ACHN (cell line): ENCODE measurements at places on chromosomes 7 and 10.
A peak's percentile ranks its signal among the peaks of the same experiment; 100 is the strongest.

- peak; percentile 27 for DNase-seq
These were observed 50.2 kb downstream of the LAMB4 start for GRCh38 chr7:108079648-108080591.

GRCh38 chr10:116771959-116772585, 29.7 kb upstream of the HSPA12A start:
- DNase-seq: no peak

GRCh38 chr7:117755136-117755535, 118.1 kb downstream of the CTTNBP2 start:
- DNase-seq: no peak

DNA sequence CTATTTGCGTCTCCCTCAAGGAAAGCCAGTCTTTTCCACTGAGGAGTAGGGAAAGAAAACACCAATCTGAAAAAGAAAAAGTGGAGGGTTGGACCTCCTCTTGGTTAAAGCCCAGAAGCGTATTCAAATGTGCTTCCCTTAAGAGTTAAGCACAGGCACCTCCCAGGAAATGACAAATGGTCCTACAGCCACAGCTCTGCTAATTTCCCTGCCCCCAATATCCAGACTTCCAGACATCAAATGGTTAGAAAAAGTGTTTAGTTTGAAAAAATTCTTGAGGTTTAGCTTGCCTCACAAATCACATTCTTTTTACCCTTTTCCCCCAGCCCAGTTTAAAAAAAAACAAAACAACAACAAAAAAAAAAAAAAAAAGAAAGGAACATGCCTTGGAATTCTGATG, 19.0 kb upstream of the COL1A2 start:
- DNase-seq: no peak

DNA sequence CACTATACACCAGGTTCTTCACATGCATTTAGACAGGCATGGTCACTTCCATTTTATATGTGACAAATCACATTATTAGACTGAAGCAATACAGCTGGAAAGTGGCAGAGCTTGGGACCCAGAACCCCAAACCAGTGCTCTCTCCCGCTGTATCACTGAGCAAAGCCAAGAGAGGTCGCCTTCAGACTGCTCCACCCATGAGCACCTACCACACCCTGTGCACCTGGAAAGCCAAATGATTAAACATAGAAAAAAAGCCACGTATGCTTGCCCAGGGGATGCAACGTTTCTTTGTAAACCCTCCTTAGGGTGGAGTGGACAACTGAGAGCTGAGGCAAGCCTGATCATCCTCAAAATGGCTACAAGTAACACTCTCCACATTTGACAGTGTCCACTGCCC, 72.5 kb downstream of the CCDC6 start:
- no peak for DNase-seq

GRCh38 chr10:13788711-13789447, 202.1 kb downstream of the PRPF18 start:
- DNase-seq: peak; percentile 43

GRCh38 chr7:112364388-112364787, 85.9 kb upstream of the IFRD1 start:
- DNase-seq: no peak

DNA sequence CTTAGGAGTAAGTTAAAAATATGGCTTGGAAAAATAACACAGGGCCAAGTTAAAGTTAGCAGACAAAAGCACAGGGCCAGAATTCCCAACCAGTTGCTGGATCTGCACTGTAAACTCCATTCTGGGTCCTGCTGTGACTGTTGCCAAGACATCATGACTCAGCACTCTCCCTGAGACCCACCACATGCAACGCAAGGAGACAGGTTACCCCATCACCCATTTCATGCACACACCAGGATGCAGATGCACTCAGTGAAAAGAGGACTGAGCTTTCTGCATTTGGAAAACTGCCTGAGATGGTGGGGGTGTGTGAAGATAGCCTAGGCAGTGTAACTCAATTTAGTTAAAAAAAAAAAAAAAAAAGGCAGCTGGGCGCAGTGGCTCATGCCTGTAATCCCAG, 97.6 kb upstream of the ZNF438 start:
- no peak for DNase-seq

- no peak for DNase-seq
These were observed 354.8 kb upstream of the CELF2 start for GRCh38 chr10:10662716-10663408.

- DNase-seq: no peak
These were observed 36.7 kb downstream of the CDK6 start for GRCh38 chr7:92799446-92800211.

GRCh38 chr10:47181052-47181849, 118.7 kb upstream of the GDF10 start:
- DNase-seq: no peak

DNA sequence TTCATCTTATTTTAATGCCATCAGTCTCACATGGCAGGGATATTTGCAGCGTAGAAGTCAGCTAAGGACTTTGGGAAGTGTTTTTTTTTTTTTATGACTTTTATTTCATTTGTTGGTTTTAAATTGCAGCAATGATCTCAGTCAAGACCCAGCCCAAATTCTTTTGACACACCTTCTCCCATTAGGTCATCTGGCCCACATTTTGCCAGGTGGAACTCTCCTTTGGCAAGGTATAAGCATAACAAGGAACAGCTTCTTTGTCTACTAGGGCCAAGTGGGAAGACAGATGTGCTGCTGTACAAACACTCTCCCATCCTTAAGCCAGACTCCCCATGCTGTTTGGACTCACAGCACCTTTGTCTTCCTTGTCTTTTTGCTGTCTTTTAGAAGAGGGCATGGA, 41.8 kb downstream of the PLEKHA8 start:
- no peak for DNase-seq

DNA sequence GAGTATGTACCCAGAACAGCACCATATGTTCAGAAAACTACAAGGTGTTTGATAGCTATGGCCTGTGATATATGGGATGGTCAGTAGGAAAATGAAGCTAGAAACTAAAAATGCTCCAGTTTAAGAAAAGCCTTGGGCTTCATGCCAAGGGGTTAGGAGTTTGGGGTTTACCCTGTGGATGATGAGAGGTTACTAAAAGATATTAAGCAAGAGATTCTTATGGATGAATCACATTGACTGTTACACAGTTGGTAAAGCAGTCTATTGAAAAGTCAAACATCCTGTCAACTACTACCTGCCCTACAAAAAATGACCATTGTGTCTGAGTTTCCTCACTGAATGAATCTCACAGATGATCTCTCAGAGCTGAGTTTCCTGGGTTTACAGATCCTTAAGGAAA, 166.2 kb upstream of the INHBA start:
- DNase-seq: no peak

- DNase-seq: no peak
These were observed 1087.0 kb upstream of the LRRTM3 start for GRCh38 chr10:65838811-65839210.

DNA sequence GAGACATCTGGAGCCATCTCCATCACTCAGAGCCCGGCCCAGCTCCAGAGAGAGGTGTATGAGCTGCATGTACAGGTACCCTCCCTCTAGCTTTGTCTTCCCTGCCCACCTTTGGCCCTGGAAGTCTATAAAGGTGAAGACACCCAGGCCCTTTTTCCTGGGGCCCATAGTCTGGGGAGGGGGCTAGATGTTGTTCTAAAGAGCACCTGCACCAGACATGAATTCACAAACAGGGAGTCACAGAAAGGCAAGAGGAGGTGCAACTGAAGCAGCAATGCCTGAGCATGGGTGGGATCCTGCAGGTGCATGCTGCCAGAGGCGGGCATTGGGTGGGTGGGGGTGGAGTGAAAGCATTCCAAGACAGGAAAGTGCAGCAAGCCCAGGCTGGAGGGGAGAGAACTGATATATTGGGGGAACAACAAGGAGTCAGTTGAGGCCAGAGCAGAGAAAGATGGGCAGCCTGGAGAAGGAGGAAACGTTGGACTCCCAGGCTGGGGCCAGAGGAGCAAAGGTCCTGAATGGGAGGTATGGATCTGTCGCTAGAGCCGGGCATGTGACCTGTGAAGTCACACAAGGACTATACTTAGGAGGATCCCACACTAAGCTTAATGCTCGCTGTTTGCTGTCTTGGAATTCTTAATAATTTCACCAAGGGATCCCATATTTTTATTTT, 11.7 kb downstream of the CDHR1 start:
- no peak for DNase-seq

GRCh38 chr7:45105588-45106188, 5.8 kb downstream of the TBRG4 start:
- no peak for DNase-seq

GRCh38 chr7:41295455-41295815, 407.5 kb downstream of the INHBA start:
- DNase-seq: no peak

DNA sequence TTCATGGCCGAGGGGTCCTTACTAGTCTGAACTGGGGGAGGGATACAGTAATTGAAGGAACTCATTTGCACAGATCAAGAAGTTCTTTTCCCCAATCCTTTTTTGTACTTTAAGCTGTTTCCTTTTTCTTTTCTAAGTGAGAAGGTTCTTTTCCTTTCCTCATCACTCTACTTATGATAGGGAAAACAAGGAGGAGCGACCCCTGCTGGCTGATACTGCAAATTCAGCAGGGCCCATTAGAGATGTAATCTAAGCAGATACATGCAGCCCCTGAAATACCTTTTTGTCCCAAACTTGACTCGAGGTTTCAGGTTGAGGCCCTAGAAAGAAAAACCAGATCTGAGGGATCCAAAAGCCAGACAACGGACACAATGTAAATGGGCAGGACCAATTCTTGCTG, 305.5 kb downstream of the DNAJB9 start:
- peak; percentile 34 for DNase-seq

- DNase-seq: no peak
These were observed 13.1 kb upstream of the FBXW4 start for GRCh38 chr10:101708073-101708472.

- DNase-seq: no peak
These were observed 683.3 kb downstream of the GRM8 start for GRCh38 chr7:126569402-126569801.

GRCh38 chr10:14349081-14349480, 18.4 kb upstream of the FRMD4A start:
- DNase-seq: no peak

DNA sequence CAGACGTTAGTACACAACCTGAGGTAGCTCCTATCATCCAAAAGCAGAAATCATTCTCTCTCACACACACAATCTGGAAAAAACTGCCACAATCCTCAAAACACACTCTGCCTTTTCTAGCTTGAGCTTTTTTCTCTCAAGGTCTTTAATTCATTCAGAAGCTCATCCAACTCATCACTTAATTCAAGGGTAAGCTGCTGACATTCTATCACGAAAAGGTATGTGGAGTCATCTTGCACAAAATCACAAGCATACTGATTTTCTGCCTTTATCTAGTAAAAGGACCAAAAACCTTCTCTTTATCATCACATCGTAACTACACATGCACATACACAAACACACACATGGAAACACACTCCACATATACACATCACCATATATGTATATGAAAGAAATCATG, 32.0 kb downstream of the DOCK4 start:
- DNase-seq: no peak

- DNase-seq: no peak
These were observed 135.3 kb downstream of the ZNF467 start for GRCh38 chr7:149637911-149638565.

DNA sequence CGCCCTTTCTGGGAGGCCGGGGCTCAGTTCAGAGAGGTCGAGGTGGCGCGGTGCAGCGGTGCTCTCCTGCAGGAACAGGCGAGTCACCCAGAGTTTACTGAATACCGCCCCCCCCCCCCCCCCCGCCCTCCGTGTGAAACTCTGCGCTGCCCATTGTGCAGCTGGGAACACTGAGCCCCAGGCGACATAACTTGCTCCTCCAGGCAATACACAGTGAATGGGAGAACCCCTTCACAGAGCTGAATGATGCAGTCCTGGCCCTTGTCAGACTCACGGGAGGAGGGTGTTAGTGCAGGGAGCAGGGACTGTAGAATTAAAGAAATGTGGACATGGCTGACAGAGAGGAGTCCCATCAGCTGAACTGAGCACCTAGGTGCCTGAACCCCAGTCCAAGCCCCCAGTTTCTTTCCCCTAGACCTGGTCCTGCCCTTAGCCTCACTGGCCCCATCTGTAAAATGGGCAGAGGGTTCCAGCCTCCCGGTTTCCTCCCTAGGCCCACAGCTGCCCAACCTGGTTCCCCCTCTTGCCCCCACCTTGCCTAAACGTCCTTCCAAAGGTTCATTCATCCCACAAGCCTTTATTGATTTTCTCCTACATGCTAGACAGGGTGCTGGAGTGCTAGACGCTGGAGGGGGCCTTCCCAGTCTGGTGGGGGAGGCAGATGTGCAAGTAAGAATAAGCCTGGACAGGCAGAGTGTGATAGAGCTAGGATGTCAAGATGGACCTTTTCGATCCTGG, 869 bp upstream of the LOXL4 start:
- DNase-seq: peak; percentile 75

DNA sequence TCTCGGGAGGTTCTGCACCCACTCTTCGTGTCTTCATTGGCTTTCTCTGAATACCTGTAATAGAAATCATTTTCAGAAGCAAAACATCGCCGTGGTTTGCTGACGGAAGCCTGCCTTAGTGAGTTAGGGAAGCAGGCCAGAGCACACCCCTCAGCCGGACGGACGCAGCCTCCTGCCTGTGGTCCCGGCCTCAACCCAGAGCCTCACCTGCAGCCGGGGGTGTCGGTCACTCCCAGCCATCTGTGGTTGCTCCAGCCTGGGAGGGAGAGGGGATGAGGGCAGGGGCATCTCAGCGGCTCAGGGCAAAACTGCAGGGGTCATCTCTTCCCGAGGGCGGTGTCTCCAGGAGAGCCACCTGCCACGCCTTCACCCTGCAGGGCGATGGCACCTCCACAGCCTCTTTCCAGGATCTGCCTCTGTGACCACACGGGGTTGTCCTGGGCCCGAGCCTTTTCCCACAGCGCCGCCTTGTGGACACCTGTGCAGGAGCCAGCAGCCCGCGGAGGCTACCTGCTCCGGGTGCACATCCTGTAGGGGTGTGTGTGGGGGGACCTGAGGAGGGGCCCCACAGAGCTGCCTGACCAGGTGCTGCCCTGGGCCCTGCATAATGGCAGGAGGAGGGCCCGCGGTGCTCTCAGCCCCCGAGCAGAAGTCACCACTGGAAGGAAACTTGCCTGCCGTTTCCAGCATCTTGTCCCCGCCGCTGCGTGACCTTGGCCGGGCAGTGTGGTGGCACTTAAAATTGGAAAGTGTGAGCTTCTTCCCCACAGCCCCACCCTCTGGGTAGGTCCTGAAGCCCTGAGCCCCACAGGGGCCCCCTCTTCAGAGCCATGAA, 21.6 kb upstream of the AP5Z1 start:
- peak; percentile 80 for DNase-seq

DNA sequence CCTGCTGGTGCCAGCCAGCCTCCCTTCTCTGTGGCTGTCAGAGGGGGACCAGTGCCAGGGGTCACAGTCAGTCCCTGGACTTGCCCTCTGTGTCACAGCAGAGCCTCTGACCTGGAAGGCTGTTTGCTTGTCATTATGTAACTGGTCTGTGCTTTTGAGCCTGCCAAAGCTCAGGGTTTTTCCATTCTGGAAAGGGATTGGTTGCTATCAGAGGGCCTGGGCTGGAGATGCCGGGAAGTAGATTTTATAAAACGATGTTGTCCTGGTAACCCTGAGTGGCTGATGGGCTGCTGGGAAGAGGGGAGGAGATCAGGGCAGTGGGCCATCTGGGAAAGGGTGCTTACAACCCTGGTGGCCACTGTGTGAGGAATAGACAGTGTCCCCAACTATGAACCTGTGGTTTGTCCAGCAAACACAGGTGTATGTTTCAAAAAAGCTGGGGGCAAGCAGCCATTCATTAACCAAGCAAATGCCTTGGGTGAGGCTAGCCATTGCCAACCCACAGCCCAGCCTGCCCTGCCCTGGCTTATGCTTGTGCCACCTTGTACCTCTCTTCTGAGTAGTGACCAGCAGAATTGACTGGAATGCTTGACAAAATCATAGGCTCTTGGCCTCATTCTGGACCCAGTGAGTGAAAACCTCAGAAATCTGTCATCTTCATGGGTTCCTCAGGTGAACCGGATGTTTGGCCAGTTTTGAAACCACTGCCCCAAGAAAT, 21.6 kb downstream of the SFTPD start:
- no peak for DNase-seq
